ENCODE measurements at places on chromosomes 3 and 15. TPM values are rescaled to one million over a fixed set of nuclear protein-coding genes. Genes with fewer than 3 reads are reported as not detected.

Gene MON1A
- 10.8 TPM for total RNA-seq

Gene KBTBD12
- total RNA-seq, result 1.2 TPM

Gene ISL2
- total RNA-seq, result 0.05 TPM

Gene HYAL1
- total RNA-seq, result 7.3 TPM

Gene ALS2CL
- total RNA-seq, result 19.0 TPM

Measured in renal cortical epithelial cell (primary cell).